ENCODE measurements at places on chromosomes 5 and 9.

GRCh38 chr5:168513861-168514428 lies 15.2 kb upstream of the FBLL1 start:
- no peak for DNase-seq

- DNase-seq: no peak
Measured at GRCh38 chr5:1926071-1926440, 43.3 kb upstream of the IRX4 start.

DNA sequence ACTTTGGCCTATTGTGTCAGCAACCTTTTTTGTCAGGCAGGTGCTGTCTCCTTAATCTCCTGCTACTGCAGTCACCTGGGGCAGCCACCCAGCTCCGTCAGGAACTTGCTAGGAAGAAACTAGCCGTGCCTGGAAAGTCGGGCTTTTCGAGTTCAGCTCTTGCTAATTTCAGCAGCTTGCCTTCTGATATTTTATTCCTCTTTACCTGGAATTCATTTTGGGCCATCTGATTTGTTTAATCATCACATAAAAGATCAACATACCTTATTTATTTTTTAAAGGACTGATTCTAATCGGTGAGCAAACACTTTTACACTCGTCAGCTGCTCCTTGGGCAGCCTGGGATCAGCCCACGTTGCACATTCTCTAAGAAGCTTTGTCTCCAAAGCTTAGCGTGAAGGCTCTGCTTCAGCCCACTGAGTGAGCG lies 42.2 kb downstream of the PRLR start:
- no peak for DNase-seq

- DNase-seq: peak; percentile 83
Measured at GRCh38 chr5:157387683-157388093, 72.3 kb upstream of the NIPAL4 start.

- no peak for DNase-seq
Measured at GRCh38 chr9:107064378-107064777, 201.4 kb downstream of the ZNF462 start.

DNA sequence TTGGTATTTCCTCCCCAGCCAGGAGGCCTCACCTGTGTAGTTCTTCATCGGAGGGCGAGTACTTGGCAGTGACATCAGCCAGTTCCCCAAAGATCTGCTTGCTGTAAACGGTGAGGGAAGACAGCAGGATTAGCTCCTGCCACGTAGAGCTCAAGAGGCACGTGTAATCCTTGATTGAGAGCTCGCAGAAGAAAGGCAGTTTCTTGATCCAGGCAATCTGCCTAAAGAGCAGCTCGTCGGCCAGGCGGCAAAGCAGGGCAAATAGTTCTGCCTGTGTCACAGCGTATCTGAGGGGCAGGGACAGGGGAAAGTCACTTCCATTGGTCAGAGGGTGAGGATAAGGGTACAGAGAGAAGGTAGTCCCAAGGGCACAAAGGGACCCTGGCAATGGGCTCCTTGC lies 28.6 kb upstream of the NR5A1 start:
- no peak for DNase-seq

- DNase-seq: peak; percentile 17
Measured at GRCh38 chr9:764105-764524, 77.4 kb upstream of the DMRT1 start.

- no peak for DNase-seq
Measured at GRCh38 chr9:114782586-114782985, 23.3 kb downstream of the TNFSF15 start.

- DNase-seq: no peak
Measured at GRCh38 chr5:112866739-112867138, 5.7 kb downstream of the SRP19 start.

DNA sequence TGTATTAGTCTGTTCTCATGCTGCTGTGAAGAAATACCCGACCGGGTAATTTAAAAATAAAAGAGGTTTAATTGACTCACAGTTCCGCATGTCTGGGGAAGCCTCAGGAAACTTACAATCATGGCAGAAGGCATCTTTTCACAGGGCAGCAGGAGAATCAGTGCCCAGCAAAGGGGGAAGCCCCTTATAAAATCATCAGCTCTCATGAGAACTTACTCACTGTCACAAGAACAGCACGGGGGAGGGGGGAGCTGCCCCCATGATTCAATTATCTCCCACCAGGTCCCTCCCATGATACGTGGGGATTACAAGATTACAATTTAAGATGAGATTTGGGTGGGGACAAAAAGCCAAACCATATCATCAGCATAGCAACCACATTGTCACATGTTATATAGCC lies 102.5 kb downstream of the GPBP1 start:
- no peak for DNase-seq

DNA sequence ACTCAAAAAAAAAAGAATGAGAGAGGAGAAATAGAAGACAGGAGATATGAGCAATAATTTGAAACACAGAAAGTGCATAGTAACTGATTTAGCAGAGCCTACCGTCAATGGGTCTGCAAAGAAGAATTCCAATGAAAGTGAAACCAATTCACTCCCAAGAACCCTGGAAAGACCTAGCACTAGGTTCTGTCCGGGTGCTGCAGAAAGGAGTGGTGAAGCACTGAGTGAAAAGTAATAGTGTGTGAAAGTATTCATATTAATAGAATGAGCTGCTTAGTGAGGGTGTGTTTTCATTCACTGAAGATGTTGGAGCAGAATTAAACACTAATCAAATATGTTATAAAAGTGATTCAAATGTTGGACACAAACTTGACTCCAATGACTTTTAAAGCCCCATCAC lies 51.3 kb upstream of the SLC30A5 start:
- no peak for DNase-seq

DNA sequence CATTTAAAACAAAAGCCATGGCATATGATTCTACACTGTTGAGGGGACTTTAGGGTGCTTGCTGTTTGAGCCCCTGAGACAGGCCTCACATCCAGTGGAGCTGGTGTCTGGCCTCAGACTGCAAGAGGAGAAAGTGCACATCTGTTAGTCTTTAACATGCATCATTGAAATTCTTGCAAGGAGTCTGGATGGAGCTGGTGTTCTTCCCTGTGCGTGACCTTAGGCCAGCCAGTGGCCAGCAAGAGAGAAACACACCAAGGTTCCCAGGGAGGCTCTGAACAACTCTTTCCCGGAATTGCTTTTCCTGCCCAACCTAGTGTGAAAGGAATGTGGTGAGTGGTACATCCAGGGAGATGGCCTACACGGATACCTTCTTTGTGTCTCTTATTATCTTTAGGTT lies 282.8 kb upstream of the TNC start:
- DNase-seq: peak; percentile 57

DNA sequence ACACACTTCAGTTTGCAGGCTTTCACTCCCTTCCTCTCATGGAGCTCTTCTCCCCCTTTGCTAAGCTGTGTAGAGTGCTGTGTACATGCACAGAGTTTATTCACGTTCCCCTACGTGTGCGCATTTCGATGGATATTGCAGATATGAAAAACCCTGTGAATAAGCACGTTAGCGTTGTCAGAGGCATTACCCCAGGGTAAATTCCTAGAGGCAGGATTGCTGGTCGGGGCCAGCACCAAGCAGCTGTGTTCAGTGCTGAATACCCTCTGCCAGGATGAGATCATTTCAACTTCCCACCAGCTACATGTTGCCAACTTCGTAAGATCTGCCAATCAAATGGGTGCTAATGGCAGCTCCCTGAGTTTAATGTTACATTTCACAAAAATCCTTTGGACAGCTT lies 172.3 kb upstream of the PPP1R26 start:
- DNase-seq: no peak

DNA sequence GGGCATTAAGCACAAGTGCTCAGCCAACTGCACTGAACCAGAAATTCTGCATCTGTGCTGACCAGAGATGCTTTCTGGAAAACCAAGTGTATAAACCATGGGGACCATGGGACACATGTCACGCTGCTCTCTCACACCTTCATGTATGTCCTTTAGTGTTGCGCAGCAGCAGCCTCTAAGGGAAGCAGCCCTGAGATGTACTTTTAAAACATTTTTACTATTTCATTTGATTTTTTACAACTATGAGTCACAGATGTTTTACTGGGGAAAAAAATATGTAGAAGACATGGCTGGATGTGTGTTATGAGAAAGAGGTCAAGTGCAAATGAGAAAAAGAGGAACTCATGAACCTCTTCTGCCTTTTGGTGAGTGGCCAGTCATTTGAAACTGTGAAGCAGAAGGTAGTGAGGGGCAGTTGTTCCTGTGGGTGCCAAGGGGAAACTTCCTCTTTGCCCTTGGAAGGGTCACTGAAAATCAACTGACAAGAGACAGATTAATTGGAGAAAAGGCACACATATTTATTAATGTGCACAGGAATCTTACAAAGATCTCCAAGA lies 31.4 kb upstream of the SYK start:
- no peak for DNase-seq

DNA sequence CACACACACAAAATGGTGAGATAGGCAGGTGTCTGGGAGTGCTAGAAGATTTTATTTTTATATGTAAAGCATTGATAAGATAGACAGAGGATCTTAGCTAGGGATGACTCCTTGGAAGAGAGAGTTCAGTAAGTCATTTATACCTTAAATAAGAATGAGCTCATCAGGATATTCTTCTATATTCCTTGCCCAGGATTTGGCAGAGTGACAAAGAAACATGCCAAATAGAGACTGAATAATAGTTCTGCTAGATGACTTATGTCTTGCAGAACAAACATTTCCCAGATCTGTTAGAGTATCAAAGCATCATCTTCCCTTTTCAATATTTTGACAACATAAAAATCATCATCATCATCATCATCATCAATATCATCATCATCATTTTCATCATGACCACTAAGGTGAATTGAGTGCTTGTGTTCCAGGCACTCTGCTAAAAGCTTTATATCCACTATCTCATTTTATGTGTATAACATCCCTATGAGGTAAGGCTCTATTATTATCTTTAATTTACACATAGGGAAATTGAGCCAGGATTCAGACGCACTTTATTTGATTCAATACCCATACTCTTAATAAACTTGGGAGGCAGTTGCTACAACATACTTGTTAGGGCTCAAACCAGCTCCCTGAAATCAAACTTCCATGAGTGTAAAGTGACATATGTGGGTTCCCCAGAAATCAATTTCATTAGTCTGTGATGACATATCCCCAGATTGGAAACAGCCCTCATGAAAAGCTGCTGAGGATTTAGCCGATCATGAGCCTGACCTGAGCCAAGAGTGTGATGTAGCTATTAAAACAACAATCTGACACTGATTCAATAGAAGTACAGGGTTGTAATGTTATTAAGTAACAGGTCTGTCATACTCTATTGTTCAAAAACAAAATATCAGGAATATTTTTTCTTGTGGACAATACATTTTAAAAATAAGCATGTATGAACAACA lies 176.3 kb upstream of the SEMA6A start:
- no peak for DNase-seq

- peak; percentile 2 for DNase-seq
Measured at GRCh38 chr5:136135536-136135935, 2.9 kb downstream of the SMAD5 start.

DNA sequence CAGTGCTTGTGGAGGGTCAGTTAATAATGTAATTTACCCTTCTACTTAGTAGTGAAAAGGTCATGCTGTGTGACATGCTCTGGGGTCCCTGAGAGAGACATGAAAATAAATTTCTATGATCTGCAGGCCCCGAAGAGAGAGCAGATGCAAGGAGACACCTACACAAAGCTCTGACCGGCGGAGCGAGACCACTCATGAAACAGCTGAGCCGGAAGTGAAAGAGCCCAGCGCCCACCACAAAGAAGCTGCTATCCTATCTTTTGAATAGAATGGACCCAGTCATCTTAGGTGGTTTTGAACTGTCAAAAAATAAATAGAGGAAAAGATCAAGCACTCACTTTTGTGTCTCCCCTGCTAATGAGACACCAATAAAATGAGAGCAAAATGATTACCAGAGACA lies 190.0 kb downstream of the MED10 start:
- no peak for DNase-seq

DNA sequence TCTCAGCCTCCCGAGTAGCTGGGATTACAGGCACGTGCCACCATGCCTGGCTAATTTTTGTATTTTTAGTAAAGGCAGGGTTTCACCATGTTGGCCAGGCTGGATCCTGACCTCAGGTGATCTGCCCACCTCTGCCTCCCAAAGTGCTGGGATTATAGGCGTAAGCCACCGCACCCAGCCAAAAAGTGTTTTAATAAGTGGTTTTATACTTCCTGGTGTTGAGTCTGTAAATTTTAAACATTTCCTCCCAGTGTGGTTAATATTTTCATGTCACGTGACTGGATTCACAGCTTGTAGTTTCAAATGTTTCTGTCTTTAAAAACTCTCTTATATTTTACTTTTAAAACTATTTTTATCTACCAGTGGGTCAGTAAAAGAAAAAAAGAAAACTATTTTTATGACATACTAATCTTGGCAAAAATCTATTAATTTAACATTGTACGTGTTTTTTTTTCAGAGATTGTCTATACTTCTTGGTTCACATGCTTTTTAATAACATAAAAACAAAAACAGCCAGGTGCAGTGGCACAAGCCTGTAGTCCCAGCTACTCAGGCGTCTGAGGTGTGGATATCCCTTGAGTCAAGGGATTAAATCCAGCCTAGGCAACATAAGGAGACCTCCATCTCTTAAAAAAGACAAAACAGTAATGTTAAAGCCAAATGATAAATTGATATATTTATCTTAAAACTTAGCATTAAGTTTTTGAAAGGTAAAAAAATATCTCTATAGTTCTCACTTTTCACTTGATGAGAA lies 117.1 kb downstream of the DMXL1 start:
- no peak for DNase-seq

DNA sequence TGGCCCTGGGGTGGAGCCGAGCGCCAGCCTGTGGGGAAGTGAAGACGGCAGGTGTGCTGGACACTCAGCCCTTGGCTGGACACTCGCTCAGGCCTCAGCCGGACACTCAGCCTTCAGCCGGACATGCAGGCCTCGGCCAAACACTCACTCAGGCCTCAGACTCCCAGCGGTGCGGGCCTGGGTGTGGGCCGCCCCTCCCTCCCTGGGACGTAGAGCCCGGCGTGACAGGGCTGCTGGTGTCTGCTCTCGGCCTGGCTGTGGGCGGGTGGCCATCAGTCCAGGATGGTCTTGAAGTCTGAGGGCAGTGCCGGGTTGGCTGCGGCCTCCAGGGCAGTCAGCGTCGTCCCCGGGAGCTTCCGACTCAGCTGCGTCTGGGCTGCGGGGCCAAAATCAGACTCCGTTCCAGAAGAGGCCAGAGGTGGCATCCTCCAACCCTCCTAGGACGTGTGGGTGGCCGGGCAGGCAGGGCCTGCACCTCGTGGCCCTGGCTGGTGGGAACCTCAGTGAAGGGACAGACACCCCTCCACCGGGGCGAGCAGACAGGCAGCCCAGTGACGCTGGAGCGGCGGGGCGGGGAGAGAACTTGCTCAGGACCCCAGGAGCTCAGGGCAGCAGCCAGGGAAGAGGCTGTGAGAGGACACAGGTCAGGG lies 28.4 kb downstream of the SLC6A18 start:
- no peak for DNase-seq

- no peak for DNase-seq
Measured at GRCh38 chr9:124505006-124505900, 1.9 kb downstream of the NR5A1 start.

All from smooth muscle cell of the brain vasculature (primary cell).